ENCODE measurements at places on chromosomes 4 and X. TPM values are rescaled to one million over a fixed set of nuclear protein-coding genes. Genes with fewer than 3 reads are reported as not detected.

RRH gene
- total RNA-seq: not detected

SERTM2 gene
- total RNA-seq: under 0.01 TPM

ASMT gene
- total RNA-seq: 0.73 TPM

CACNA1F gene
- total RNA-seq: 0.31 TPM

RAPGEF2 gene
- 57.9 TPM for total RNA-seq

CT45A2 gene
- not detected for total RNA-seq

CDS1 gene
- 0.42 TPM for total RNA-seq

RHOXF1 gene
- 0.21 TPM for total RNA-seq

DKK2 gene
- not detected for total RNA-seq

SATL1 gene
- not detected for total RNA-seq

RTL5 gene
- 0.73 TPM for total RNA-seq

TCEAL8 gene
- total RNA-seq: 29.5 TPM

PCDH7 gene
- not detected for total RNA-seq

ANOS1 gene
- under 0.01 TPM for total RNA-seq

BCAP31 gene
- 60.6 TPM for total RNA-seq

CYBB gene
- 284 TPM for total RNA-seq
